ENCODE measurements at places on chromosomes 7 and 10. TPM values are rescaled to one million over a fixed set of nuclear protein-coding genes. Genes with fewer than 3 reads are reported as not detected.

Gene HTR7
- 0.64 TPM for total RNA-seq

GRCh38 chr7:158345731-158346130, 241.9 kb downstream of the PTPRN2 start:
- no peaks in the 10 kb centered on the region for H3K36me3 ChIP-seq
- H3K27me3 ChIP-seq: no peaks in the 10 kb centered on the region
- no peaks in the 10 kb centered on the region for H3K4me1 ChIP-seq
- no peak for DNase-seq
- no peak overlapping the region for H3K27ac ChIP-seq
- no peak overlapping the region for H3K4me3 ChIP-seq

- H3K27ac ChIP-seq: no peak overlapping the region
- no peaks in the 10 kb centered on the region for H3K27me3 ChIP-seq
- DNase-seq: no peak
- H3K36me3 ChIP-seq: no peaks in the 10 kb centered on the region
Observed at GRCh38 chr7:132240821-132241422, 335.3 kb downstream of the PLXNA4 start.

GRCh38 chr10:89588671-89589070, 53.3 kb upstream of the SLC16A12 start:
- H3K4me1 ChIP-seq: peaks cover 7% of the 10 kb centered on the region
- no peaks in the 10 kb centered on the region for H3K27me3 ChIP-seq
- no peaks in the 10 kb centered on the region for H3K36me3 ChIP-seq
- no peak overlapping the region for H3K4me3 ChIP-seq
- no peak for DNase-seq
- no peak overlapping the region for H3K27ac ChIP-seq

DNA sequence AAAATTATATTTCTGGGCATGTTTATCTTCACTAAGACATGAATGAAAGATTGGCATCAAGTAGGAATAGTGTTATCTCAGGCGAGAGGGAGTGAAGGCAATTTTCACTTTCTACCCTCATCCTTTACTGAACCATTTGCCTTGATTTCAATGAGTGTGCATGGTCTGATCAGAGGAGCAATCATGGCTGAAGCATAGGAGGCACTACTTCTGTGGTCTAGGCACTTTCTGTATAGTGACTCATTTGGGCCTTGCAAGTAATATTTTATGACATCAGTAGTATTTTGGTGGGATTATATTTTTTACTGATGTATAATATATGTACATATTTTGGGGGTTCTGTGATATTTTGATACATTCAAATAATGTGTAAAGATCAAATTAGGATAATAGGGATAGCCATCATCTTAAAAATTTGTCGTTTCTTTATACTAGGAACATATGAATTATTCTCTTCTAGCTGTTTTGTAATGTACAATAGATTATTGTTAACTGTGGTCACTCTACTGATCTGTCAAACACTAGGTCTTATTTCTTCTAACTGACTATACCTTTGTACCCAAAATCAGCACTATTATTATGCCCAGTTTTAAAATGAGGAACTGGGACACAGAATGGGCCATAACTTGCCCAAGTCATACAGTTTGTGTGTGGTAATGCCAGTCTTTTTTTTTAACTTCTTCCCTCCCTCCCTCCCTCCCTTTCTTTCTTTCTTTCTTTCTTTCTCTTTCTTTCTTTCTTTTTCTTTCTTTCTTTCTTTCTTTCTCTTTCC, 101.9 kb downstream of the RAB11FIP2 start:
- no peak overlapping the region for H3K27ac ChIP-seq
- no peaks in the 10 kb centered on the region for H3K4me1 ChIP-seq
- no peaks in the 10 kb centered on the region for H3K36me3 ChIP-seq
- DNase-seq: no peak
- no peaks in the 10 kb centered on the region for H3K27me3 ChIP-seq

DNA sequence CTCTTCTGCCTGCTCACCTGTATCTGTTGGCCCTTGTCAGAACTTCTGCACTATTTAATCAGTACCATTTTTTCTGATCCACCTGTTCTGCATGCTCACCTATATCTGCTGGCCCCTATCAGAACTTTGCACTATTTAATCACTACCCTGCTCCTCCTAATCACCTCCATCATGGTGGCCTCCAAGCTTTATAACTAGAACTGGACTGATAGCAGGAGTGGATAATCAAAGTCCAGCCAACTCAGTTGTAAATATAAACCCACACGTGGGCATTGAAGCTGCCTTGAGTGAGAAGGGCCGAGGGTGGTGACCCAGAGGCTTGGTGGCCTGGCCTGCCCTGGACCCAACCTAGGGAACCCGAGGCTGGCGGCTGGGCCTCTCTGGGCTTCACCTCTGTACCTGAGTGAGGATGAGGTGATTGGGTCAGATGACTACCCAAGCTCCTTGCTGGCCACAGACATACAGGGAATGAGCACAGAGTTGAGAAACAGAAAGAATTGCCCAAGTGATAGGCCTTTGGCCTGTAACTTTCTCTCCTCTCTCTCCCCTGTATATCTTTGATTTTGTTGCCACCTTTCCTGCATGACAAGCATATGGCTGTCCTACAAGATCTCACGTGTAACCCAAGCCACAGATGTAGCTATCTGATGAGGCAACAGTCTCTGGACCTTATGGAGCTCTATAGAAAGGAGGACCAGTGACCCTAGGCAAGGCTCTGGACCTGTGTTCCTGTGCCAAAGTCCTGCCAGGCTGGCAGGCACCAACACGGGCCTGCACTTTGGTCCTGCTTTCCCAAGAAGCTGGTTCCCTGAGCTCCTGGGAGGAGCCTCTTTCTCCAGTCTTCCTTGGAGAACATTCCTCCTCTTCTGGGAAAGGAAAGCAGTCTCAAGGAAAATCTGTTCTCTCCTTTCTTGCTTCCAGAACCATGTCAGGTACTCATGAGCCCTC, 23.4 kb upstream of the FAM3C start:
- no peak for DNase-seq
- H3K4me3 ChIP-seq: no peak overlapping the region
- H3K36me3 ChIP-seq: no peaks in the 10 kb centered on the region
- H3K4me1 ChIP-seq: no peaks in the 10 kb centered on the region

GRCh38 chr7:14954035-14954434, 51.5 kb upstream of the DGKB start:
- H3K36me3 ChIP-seq: no peaks in the 10 kb centered on the region
- no peaks in the 10 kb centered on the region for H3K4me1 ChIP-seq
- H3K27me3 ChIP-seq: no peaks in the 10 kb centered on the region
- no peak for DNase-seq
- H3K4me3 ChIP-seq: no peak overlapping the region

- no peaks in the 10 kb centered on the region for H3K27me3 ChIP-seq
Observed at GRCh38 chr7:134766779-134767519, 12.5 kb upstream of the CALD1 start.

DNA sequence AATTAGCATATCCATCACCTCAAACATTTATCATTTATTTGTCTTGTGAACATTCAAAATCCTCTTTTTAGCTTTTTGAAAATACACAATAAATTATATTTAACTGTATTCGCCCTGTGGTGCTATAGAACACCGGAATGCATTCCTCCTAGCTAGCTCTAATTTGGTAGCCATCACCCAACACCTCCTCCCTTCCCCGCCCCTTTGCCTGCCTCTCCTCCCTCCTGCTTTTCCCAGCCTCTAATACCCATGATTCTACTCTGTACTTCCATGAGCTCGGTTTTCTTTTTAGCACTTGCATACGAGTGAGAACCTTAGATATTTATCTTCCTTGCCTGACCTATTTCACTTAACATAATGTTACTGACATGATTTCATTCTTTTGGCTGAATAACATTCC, 80.1 kb downstream of the ANKRD26 start:
- H3K27ac ChIP-seq: no peak overlapping the region
- H3K27me3 ChIP-seq: no peaks in the 10 kb centered on the region
- H3K4me3 ChIP-seq: no peak overlapping the region
- no peaks in the 10 kb centered on the region for H3K4me1 ChIP-seq

Gene GHRHR
- not detected for total RNA-seq

Gene MEIG1
- total RNA-seq: not detected

Gene CHCHD2
- 200 TPM for total RNA-seq

DNA sequence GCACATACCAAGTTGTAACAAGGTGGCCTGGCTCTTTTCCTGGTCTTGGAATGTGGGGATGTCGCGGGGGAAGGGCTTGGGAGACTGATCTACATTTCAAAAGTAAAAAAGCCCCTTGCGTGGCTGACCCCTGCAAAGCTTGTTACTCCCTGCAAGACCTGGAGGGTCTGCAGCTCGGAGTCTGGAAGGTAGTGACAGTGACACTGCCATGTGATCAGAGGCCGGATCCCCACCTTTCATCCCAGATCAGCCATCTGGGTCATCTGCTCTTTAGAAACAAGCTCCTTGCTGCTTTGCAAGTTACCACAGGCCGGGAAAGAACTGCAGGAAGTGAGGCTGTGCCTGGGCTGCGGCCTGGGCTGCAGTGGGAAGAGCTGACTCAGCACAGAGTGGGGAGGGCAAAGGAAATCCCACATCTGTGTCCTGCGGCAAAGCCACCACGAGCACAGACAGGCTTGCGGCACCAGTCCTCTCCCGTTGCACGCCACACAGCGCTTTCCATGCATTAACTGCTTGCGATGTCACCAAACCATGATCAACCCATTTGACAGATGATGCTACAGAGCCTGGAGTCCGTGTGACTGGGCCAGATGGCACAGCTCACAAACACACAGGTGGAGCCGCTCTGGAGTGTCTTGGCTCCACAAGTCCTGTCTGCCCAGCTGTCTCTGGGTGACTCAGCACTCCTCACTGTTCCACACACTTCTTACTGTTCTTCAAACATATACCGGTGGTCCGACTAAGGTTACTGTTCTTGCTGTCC, 97.7 kb downstream of the SH3PXD2A start:
- peak overlapping the region; percentile 58 for H3K27ac ChIP-seq
- no peak overlapping the region for H3K4me3 ChIP-seq
- H3K4me1 ChIP-seq: peaks cover 52% of the 10 kb centered on the region
- H3K36me3 ChIP-seq: no peaks in the 10 kb centered on the region
- no peak for DNase-seq

GRCh38 chr10:63752318-63752717, 231.1 kb downstream of the REEP3 start:
- H3K4me3 ChIP-seq: no peak overlapping the region
- no peaks in the 10 kb centered on the region for H3K4me1 ChIP-seq
- no peaks in the 10 kb centered on the region for H3K36me3 ChIP-seq
- no peaks in the 10 kb centered on the region for H3K27me3 ChIP-seq
- no peak for DNase-seq
- no peak overlapping the region for H3K27ac ChIP-seq

GRCh38 chr10:100146875-100147650, 38.8 kb downstream of the ERLIN1 start:
- H3K4me3 ChIP-seq: no peak overlapping the region
- H3K27me3 ChIP-seq: no peaks in the 10 kb centered on the region
- DNase-seq: no peak
- H3K27ac ChIP-seq: no peak overlapping the region
- no peaks in the 10 kb centered on the region for H3K4me1 ChIP-seq

Gene SUN3
- total RNA-seq: not detected

Gene CALHM1
- not detected for total RNA-seq

GRCh38 chr10:38159004-38159403, 64.9 kb downstream of the ZNF37A start:
- H3K4me1 ChIP-seq: no peaks in the 10 kb centered on the region
- H3K36me3 ChIP-seq: no peaks in the 10 kb centered on the region
- H3K27ac ChIP-seq: no peak overlapping the region
- H3K27me3 ChIP-seq: no peaks in the 10 kb centered on the region
- no peak overlapping the region for H3K4me3 ChIP-seq

GRCh38 chr10:118753331-118754228, 1.2 kb downstream of the CACUL1 start:
- H3K27me3 ChIP-seq: no peaks in the 10 kb centered on the region
- H3K4me3 ChIP-seq: peak overlapping the region; percentile 99
- H3K36me3 ChIP-seq: no peaks in the 10 kb centered on the region
- peak overlapping the region; percentile 90 for H3K27ac ChIP-seq

DNA sequence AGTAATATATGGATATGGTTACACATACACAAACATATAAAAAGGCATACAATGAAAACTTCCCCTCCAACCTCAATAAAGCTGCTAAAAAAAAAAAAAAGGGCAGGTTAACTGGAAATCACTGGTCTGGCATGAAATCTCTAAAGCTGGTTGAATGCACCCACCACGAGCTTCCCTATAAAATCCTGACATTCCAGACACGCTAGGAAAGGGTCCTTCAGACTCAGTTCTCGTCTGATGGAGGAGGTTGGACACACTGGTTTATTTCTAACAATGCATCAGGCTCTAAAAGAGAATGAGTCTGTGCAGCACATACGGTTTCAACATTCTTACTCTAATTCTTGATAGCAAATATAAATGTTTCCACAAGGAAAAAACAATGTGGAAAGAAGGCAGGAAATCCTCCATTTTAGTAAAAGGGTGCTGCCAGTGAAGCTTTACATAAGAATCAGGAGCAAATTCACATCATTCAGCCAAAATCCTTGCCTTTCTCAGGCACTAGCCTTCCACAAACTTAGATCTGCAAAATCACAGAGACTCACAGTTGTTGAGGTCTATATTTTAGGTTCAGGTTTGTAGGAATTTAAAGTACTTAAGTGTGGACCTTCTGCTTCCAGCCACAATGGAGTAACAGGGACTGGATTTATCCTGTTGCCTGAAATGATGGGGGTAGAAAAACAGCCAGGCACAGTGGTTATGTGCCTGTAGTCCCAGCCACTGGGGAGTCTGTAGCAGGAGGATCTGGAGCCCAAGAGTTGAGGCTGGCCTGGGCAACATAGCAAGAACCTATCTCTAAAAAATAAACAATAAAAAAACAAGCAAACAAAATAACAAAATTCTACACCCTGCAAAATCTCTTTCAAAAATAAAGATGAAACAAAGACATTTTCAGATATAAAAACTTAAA, 73.5 kb downstream of the CYTH3 start:
- H3K4me1 ChIP-seq: no peaks in the 10 kb centered on the region
- no peak overlapping the region for H3K4me3 ChIP-seq
- H3K27ac ChIP-seq: no peak overlapping the region
- H3K36me3 ChIP-seq: no peaks in the 10 kb centered on the region
- DNase-seq: no peak

Gene PNLIPRP2
- not detected for total RNA-seq

DNA sequence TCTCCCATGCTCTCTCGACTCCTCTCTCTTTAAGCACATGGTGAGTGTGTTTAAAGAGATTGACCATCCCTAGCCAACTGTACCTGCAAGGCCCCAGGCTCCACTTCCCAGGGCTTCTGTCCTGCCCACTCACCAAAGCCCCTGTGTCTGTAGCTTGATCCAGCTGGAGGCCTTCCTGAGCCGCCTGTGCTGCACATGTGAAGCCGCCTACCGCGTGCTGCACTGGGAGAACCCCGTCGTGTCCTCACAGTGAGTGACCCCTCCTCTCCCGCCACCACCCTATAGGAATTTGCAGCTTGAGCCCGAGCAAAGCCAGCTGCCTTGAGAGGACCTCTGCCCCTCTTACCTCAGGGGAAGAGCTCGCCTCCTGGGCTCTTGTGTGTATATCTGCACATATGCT, 11.2 kb downstream of the ZFYVE27 start:
- DNase-seq: no peak
- no peaks in the 10 kb centered on the region for H3K4me1 ChIP-seq
- H3K27me3 ChIP-seq: no peaks in the 10 kb centered on the region
- no peak overlapping the region for H3K4me3 ChIP-seq
